Left ventricle myocardium superior (tissue), 1 donor: ENCODE measurements at places on chromosomes 1 and 21. TPM values are rescaled to one million over a fixed set of nuclear protein-coding genes. Genes with fewer than 3 reads are reported as not detected.

The PUSL1 gene
- 11.1 TPM for total RNA-seq

The TSSK3 gene
- 2.0 TPM for total RNA-seq

The HDAC1 gene
- 46.1 TPM for total RNA-seq

The ARHGEF16 gene
- 1.7 TPM for total RNA-seq

The C1orf87 gene
- total RNA-seq = not detected

The BACH1 gene
- 32.5 TPM for total RNA-seq

The CNTN2 gene
- 0.64 TPM for total RNA-seq

The CD84 gene
- total RNA-seq = 2.8 TPM

The CCDC17 gene
- total RNA-seq = 0.64 TPM

The TNFAIP8L2 gene
- 1.4 TPM for total RNA-seq

The COL9A2 gene
- total RNA-seq = 0.45 TPM

The DMBX1 gene
- not detected for total RNA-seq

The KCNH1 gene
- not detected for total RNA-seq

The ASTN1 gene
- 0.22 TPM for total RNA-seq

The GCSAML gene
- total RNA-seq = not detected

The TRNP1 gene
- 27.4 TPM for total RNA-seq

The LRP8 gene
- 1.3 TPM for total RNA-seq

The OR2L2 gene
- total RNA-seq = 0.05 TPM

The LY9 gene
- not detected for total RNA-seq

The HSD3B2 gene
- total RNA-seq = not detected

The CBR3 gene
- 2.6 TPM for total RNA-seq

The TMEM52 gene
- 1.7 TPM for total RNA-seq

The GBP2 gene
- 12.2 TPM for total RNA-seq

The FTCD gene
- 1.5 TPM for total RNA-seq

The HMGN1 gene
- 75.4 TPM for total RNA-seq

The PEX11B gene
- 23.8 TPM for total RNA-seq

The SPAG17 gene
- not detected for total RNA-seq

The PLA2G2D gene
- not detected for total RNA-seq

The TTC39A gene
- 18.0 TPM for total RNA-seq

The ADGRB2 gene
- 10.0 TPM for total RNA-seq

The PGBD5 gene
- total RNA-seq = 16.1 TPM

The FAM151A gene
- 1.2 TPM for total RNA-seq

The CFHR1 gene
- total RNA-seq = not detected

The SLC35A3 gene
- 7.5 TPM for total RNA-seq

The C8A gene
- total RNA-seq = not detected

The LCE6A gene
- not detected for total RNA-seq

The C4BPA gene
- not detected for total RNA-seq

The LCE2C gene
- not detected for total RNA-seq

The TDRD5 gene
- total RNA-seq = not detected

The RBP7 gene
- total RNA-seq = 31.9 TPM

The MPZ gene
- 3.8 TPM for total RNA-seq

The RGS13 gene
- not detected for total RNA-seq
